ENCODE measurements at places on chromosomes 6 and 20.

DNA sequence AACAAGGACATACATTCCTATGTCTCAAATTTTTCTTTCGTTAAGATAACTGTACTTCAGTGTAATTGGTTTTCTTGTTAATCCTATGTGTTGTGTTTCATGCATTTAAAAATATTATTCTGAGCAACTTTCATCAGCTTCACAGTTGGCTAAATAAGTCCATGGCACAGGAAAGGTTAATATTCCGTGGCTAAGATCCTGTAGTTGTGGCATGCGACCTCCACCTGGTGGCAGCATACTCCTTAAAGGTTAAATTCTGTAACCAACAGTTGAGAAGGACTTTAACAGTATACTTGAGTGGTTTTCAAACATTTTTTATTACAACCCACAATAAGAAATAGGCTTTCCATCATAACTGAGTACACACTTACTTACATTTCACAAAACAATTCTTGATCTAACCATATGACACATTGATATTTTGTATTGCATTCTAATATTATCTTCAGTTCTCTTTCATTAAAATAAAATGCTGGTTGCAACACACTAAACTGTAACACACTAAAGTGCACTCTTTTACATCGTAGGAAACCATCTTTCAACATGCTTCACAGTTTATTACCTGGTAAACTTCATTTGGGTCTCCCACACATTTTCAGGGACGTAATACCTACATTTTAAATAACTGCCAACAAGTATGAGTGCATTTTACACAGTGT lies 118.3 kb downstream of the SLX4IP start:
- peak; percentile 79 for DNase-seq

DNA sequence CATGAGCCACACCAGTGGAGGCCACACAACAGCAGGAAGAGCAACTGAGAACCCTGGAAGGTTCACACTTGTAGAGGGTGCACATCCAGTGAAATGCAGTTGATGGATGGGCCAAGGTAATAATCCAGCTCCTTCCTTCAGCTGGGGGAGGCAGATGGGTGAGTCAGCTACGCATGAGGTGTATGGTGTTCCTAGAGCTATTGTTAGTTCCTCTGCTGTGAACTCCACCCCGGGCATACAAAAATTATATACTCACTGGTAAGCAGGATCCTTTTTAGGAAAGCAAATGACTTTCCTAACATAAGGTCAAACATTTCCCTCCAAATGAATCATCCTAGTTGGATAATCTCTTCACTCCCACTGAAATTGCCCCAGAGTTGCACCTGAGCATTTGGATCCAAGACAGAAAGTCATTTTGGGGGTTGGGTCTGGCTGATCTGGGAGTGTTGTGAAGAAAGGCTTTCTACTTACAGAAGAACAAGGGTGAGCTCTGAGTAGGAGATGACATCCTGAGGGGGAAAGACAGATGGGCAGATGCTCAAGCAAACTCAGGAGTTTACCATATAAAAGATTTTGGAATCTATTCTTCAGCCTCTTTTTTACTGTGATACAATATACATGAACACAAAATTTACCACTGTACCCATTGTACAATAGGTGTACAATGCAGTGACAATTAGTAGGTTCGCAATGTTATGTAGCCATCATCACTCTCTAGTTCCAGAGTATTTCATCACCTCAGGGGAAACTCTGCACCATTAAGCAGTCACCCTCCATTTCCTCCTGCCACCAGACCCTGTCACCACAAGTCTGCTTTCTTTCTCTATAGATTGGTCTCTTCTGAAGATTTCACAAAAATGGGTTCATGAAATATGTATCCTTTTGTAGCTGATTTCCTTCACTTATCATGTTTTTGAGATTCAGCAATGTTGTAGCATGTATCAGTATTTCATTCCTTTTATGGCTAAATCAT lies 11.1 kb downstream of the HLA-F start:
- DNase-seq, result no peak

DNA sequence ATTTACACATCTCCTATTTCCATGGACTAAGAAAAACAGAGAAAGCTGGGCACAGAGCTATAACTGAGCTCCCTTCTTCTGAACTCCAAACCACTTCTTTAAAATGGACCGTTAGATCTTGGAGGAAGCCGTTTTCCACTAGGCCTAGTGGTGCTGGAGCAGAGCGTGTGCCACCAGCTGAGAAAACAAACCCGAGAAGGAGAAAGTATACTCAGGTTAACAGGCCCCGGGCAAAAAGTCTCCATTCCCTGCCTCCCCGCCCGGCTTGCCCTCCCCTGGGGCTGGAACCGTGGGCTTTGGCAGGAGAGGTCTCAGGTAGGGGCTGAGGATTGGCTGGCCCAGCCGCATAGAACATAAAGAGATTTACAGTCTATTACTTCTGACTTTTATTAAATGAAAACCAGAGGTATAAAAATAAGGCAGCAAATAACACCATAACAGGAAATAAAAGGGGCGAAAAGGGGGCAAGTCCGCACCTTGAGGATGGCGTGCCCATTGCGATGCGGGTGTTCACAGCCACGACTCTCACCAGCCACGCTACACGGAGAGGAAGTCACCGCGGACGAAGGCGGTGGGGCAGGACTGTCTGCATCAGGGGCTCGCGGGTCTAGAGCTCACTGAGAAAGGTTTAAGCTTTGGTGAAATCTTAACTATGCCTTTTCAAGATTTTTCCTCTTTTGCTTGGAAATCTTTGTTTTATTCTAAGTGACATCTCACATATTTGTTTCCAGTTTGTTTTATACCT lies 191.2 kb upstream of the GMDS start:
- DNase-seq, result no peak

- no peak for DNase-seq
These were observed 5.8 kb upstream of the TBXT start for GRCh38 chr6:166173281-166173951.

- DNase-seq, result no peak
These were observed 2.3 kb downstream of the SAMD10 start for GRCh38 chr20:63976980-63977738.

DNA sequence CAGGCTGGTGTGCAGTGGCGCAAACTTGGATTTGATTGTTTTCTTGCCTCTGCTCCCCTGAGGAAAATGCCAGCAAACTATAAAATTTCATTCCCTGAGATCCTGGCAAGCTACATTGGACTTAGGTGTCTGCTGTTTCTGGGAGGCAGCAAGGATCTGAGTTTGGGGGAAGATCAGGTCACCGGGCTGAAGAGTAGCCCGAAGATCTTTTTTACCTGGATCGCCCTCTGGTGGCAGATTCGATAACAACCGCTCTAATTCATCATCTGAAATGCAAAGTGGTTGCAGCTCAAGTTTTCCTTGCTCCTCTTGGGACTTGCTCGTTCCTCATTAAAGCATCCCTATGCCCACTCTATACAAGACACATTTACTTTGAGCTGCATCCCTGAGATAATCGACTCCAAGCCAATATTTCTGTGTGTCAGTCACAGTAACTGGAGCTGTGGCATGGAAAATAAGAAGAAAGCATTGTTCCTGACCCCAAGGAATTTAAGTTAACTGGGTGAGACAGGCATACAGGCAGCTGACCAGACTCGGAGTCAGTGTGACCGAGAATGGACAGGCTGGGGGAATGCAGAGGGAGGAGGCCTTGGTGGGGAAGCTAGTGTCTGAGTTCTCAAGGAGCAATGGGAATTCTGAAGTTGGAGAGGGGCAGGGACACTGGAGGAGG lies 131.8 kb upstream of the PROKR2 start:
- DNase-seq, result peak; percentile 38

- no peak for DNase-seq
These were observed 126.8 kb upstream of the TMEM170B start for GRCh38 chr6:11410539-11411307.

- no peak for DNase-seq
These were observed 16.2 kb upstream of the RNF39 start for GRCh38 chr6:30091577-30092381.

DNA sequence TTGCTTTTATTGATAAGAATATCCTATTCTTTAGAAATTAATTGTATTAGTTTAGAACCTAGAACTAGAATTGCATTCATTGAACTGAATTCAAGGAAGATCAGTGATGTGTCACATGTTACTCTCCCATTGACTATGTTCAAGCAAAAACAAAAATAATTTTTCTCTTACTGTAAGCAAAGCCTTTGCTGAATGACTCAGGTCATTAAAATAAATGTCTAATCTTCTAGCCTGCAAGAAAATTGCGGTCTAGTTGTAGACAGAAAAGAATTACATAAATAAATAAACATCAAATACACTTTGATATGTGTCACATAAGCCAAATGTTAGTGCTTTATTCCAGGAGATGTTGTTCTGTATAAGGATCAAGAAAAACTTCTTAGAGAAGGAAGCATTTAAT lies 387.9 kb downstream of the ADGRB3 start:
- DNase-seq, result no peak

DNA sequence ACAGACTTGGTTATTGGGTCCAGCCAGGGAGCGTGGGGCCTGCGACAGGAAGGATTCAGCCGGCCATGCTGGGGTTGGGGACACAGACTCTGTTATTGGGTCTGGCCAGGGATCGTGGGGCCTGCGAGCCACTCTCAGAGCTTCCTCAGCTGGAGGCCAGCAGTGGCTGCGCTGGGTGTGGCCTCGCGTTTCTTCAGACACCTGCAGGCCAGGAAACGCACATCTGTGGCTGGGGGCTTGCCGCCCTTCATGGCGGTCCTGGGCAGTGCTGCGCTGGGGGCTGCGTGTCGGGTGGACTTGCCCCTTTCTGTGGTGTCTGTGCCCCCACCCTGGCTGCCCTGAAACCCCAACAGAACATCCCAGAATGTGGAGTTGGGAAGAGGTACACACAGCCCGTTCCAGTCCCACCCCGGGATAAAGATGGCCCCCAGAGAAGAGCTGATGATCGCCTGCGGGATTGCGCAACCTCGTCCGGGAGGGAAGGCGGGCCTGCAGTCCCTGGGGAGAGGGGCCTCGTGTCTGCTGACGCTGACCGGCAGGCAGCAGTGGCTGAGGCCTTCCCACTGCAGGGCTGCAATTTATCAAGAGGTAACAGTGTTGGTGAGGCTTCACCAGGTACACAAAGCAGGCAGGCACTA lies 16.9 kb upstream of the MTG2 start:
- no peak for DNase-seq

DNA sequence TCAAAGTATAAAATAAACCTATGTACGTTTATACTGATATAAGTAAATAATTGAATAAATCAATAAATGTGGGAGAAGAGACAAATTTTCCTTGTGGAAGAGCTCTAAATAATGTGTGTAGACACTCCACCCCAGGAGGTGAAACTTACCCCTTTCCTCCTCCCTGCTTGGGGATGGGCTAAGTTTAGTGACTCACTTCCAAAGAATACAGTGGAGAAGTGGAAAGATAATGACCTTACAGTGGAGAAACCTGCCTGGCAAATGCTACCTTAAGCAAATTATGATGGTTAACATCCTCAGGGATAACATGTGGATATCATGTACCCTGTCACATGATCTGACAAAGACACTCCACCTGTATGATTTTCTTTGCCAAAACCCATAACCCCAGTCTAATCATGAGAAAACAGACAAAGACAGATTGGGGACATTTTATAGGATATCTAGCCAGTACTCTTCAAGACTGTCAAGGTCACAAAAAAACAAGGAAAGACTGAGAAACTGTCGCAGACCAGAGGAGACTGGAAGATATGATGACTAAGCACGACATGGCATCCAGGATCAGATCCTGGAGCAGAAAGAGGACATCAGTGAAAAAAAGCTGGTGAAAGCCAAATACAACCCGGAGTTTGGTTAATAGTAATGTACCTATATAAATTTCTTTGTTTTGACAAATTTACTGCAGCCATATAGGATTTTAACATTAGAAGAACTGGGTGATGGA lies 195.5 kb upstream of the PRDM1 start:
- no peak for DNase-seq

DNA sequence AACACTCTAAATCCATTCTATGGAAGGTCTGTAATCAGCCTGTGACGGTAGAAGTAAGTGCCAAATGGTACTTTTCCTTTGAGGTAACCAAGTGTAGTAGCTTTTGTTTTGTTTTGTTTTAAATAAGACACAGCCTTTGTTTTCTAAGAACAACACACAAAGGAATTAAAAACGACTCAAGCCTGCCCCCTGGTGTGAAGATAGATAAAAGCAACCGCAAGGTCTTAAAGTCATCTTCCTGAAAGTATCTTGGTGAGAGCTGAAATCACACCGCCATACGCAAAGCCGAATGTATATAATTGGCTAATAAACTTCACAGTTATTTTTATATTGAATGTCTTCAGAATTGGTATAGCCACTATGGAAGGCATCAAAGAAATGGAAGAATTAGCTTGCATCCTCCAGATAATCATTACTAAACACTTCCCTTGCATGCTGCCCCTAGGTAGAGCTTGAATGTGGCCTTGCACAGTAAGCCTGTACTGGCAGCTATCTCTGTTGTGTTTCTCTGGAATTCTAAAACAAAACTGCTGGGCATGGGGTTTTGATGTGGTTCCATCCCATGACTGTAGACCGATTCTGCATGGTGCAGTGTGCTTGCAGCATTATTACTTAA lies 95.6 kb downstream of the LAMP5 start:
- DNase-seq, result peak; percentile 63

Data from ACHN (cell line).